ENCODE measurements at places on chromosomes 5 and 9. TPM values are rescaled to one million over a fixed set of nuclear protein-coding genes. Genes with fewer than 3 reads are reported as not detected.

DNA sequence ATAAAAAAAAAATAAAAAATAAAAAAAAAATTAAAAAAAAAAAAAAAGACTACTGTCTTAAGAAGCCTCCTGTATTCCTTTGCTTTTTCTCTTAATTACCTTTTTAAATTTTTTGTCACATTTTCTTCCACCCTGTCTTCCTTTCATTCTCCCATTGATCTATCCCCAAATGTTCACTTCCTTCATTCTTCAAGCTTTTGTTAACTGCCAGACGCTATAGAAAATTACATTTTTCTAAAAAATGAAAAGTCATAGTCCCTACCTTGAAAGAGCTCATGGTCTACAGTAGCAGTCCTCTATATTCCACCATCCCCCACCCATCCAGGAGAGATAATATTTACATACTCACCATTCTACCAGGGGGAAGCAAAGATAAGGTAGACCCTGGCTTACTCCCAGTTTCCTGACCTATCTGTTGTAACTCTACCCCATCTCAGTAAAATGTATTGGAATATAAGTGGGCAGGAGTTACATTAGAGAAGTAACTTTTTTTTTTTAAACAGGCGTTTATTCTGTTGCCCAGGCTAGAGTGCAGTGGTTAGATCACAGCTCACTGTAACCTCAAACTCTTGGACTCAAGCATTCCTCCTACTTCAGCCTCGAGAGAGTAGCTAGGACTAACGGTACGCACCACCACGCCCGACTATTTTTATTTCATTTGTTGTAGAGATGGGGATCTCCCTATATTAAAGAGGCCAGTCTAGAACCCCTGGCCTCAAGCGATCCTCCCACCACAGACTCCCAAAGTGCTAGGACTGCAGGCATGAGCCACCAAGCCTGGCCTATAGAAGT is 3.8 kb upstream of the PRKAA1 start:
- DNase-seq = no peak

DNA sequence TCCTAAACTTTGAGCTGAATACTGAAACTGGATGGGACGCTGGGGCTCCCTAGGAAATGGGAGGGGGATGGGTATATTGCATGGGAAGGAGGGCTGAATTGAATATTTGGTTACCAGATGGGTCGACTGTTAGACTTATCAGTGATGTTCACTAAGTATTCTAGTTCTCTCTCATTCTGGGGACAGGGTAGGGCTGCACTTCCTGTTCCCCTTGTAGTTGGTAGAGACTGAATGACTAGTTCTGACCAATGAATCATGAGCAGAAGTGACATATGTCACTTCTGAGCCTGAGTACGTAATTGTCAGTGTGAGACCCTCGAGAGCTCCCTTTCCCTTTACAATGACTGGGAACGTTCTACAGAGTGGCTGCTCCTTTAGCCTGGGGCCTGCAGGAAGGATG is 55.5 kb upstream of the DMRT1 start:
- DNase-seq = no peak

NMUR2 gene
- 6.4 TPM for total RNA-seq

DNA sequence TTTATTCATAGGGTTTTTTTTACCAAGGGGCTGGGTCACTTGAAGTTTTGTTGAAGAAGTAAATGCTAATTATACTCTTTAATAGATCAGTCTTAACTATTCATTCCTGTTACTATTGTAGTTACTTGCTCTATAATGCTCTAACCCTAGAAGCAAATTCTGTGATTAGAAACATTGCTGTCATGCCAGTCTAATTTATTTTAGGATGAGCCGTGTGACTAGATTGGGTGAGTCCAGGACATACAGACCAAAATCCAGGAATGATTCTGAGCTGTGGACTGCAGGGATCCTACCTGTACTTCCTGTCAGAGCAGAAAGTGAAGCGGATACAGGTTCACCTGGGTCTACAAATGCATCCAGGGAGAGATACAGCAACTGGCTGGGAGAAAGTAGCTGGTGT is 757 bp upstream of the CCDC192 start:
- DNase-seq = no peak

- no peak for DNase-seq
Measured at GRCh38 chr9:105511446-105511845, 46.5 kb upstream of the FKTN start.

GRCh38 chr9:78031893-78032729 is 500 bp upstream of the GNAQ start:
- peak; percentile 95 for DNase-seq

DNA sequence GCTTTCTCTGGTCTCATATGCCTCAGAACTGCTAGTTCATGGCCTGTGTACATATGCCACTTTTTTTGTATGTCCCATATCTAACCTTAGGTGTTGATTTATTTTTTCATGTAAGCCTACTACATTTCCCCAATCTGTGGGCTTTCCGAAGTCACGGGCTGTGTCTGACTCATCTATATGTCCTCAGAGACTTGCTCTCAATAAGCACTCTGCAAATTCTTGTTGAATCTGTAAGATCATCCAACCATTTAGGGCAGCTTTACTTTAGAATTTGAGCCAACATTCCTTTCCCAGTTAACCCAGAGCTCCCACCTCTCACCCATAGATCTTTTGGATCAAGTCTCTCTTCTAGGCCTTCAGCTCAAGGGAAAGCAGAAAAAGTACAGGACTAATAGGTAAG is 263.4 kb downstream of the SEC61B start:
- DNase-seq = no peak

PTGES gene
- total RNA-seq = 44.9 TPM

DNA sequence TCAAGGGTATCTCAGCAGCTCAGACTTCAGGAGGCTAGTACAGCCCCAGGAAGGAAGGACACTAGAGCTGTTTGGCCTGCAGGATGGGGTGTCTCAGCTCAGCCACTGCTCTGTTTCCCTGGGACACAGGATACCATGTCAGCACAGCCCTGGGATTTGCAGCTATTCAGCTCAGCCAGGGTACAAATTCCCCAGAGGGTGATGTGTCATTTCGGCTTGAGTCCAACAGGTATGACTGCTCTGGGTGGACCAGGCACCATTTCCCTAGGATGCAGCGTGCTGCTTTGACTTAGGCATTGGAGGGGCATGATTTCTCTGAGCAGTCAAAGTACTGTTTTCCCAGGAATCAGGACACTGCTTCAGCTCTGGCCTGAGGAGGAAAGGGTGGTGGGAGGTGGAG is 130.1 kb downstream of the ARSB start:
- DNase-seq = no peak

- no peak for DNase-seq
Measured at GRCh38 chr5:53397141-53397757, 83.2 kb upstream of the FST start.

FABP6 gene
- 22.4 TPM for total RNA-seq

GRCh38 chr5:174937201-174938123 is 213.1 kb downstream of the MSX2 start:
- no peak for DNase-seq

- peak; percentile 34 for DNase-seq
Measured at GRCh38 chr9:16623989-16624743, 246.3 kb downstream of the BNC2 start.
